ENCODE measurements at places on chromosomes 1 and 21.

GRCh38 chr1:42777852-42778251 lies 6.9 kb upstream of the TMEM269 start:
- DNase-seq: peak; percentile 41

GRCh38 chr1:83671586-83671985 lies 327.3 kb downstream of the TTLL7 start:
- no peak for DNase-seq

GRCh38 chr1:9689971-9690381 lies 38.4 kb downstream of the PIK3CD start:
- no peak for DNase-seq

- peak; percentile 61 for DNase-seq
Observed at GRCh38 chr1:159798893-159799292, 3.3 kb upstream of the FCRL6 start.

DNA sequence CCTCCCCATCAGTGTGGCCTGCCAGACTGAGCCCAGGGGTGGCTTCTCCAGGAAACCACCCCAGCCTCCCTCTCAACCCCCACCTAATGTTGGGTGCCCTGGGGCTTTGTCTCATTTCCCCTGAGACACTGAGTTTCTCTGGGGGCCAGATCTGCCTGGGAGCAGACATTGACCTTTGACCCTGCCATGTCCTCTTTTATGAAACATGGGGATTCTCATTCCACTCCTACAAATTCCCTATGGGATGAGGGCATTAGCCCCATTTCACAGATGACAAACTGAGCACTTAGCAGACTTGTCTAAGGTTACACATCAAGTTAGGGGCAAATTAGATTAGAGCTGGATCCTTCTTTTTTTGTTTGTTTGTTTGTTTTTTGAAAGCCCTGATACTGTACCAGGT lies 24.1 kb downstream of the RHBG start:
- no peak for DNase-seq
